ENCODE measurements at places on chromosomes 2 and 18.

DNA sequence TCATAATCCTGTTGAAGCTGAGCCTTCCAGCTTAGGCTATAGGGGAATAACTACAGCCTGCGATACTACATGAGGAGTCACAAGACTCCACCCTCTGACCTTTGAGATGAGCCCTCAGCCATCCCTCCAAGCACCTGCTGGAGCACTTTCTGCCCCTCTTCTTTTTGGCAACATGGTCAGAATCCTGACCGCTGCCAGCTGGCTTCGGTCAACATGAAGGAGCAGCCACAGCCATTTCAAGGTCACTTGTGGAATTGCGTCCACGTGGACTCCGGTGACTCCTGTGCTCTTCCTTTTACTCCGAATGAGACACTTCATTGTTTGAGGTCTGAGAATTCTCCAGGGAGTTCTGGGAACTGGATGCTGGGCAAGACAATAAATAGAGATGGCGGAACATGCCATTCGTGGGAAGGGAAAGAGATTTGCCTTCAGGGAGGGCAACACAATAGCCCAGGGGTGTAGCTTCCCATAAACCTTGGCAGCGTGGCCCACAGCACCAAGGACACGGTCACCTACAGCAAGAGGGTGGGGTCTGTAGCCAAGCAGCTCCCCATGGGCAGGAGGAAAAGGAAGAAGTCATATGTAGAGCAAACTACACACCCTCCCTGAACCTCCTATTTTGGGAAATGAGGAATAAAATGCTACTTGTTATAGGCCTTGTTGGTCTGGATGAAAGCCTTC lies 73.3 kb upstream of the PPP1CB start:
- no peak for DNase-seq

DNA sequence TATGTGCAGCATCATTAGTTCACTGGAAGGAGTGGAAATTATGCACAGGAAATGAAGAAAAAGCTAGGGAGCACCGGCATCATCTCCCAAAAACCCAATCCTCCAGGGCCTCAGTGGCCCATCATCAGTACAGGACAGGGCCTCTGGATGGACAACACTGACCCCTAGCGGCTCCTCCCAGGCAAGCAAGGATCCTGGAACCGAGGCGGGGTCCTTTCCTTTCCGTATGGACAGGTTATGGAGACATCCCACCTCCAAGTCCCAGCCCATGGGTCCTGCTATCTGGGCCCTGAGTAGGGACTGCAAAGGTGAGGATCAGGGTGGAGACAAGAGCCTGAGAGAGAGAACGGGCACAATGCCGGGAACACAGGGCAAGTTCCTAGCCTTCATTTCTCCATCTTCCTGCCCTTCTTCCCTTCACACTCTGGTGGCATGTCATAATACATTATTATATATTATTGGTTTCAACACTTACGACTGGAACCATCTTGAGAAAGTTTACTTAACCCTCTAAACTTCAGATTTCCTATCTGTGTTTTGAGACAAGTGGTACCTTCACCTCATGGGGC lies 68.2 kb downstream of the ZNF516 start:
- DNase-seq = no peak

GRCh38 chr18:59478591-59478990 lies 119.5 kb upstream of the LMAN1 start:
- DNase-seq = no peak

GRCh38 chr2:31467426-31467825 lies 52.9 kb upstream of the XDH start:
- no peak for DNase-seq

GRCh38 chr2:6923319-6923718 lies 6.1 kb downstream of the RNF144A start:
- DNase-seq = no peak

GRCh38 chr2:64932371-64933216 lies 56.6 kb upstream of the SLC1A4 start:
- peak; percentile 89 for DNase-seq

GRCh38 chr2:45754131-45755010 lies 102.9 kb downstream of the PRKCE start:
- no peak for DNase-seq
